Cardiac fibroblast (primary cell): ENCODE measurements at places on chromosomes 7 and 10.

DNA sequence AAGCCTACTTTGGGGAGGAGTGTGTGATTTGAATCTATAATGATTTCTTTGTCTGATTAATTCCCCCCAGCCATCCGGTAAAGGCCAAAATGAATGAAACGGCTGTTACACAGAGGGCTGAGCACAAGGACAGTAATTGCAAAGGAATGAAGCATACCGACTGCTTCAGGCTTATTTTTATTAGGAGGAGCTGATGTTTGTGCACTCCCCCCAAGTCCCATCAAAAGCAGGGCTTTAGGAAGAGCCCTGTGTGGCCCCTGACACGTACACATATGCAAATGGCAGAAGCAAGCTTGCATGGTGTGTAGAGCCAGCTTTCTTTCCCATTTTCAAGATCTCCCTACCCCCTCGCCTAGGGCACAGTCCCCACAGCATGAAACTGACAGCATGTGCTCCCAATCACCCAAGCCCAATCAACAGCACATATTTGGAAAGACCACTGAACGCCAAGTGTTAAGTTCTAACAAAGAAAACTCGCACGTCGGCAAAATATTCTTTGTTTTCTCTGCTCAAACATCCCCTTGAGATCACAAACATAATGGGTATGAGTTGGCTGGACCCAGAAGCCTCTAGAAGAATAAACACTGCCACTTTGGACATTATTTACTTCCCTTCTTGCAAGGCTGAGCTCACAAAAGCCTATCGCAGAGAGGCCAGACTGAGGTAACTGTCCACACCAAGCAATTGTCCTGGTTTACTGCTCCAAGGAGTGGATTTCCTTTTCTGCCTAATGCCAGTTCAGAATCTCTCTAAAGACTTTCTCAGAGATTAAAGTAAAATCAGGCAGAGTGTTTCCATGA is 143.0 kb downstream of the CUBN start:
- peak; percentile 88 for DNase-seq

- peak; percentile 54 for DNase-seq
These were observed 81.9 kb upstream of the CALN1 start for GRCh38 chr7:72493850-72494661.

DNA sequence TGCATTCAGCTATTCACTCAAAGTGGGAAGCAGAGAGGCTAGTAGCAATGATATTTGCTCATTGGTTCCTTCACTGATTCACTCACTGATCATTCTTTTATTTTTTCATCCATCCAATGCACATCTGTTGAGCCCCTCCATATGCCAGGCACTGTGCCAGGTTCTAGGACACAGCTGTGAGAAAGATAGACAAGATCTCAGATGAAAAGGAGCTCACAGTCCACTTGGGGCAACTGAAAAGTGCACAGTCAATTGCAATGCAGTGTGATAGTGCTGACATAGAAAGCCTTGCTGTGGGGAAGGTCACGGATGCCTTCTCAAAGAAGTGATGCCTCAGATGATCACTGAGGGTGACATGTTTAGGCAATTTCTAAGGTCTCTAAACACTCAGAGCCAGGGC is 262.3 kb downstream of the PTEN start:
- no peak for DNase-seq

DNA sequence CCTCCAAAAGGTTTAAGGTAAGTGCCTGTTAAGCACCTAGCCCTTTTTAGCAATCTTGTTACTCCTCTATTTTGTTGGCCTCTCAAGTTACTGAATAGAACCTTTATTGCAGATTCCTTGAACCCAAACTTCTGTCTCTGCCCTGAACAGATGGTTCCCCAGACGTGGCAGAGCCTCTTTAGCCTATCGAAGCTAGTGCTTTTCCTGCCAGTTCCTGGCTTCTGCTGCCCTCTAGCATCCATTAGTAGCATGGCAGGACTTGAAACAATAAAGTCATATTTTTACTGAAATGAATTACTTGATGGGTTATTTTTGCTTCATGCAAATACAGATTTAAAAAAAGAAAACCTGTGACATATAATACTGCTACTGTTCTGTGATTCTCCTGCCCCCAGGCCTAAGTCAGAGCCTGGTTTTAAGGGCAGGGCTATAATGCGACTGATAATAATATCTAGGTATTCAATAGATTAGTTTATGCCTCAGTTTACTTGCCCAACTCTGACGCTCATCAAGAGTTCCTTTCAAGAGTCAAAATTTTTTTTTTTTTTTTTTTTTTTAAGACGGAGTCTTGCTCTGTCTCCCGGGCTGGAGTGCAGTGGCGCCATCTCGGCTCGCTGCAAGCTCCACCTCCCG is 84.3 kb upstream of the PHF14 start:
- DNase-seq: peak; percentile 63

- peak; percentile 67 for DNase-seq
These were observed 25.0 kb upstream of the C1GALT1 start for GRCh38 chr7:7157177-7157886.

DNA sequence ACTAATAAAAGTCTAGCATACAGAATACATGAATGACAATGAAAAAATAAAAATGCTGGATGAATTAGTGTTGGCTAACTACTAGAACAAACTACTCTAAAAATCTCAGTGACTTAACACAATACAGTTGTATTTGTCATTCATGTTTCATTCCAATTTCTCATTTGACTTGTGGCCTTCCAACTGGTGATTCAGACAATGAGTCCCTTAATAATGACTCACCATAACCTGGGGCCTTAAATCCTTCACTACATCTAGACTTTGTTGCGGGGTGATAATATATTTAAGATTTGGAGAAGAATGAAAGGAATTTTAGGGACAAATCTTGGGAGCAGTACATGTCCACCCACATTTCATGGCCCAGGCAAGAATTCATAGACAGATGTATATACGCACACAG is 90.5 kb upstream of the POM121L12 start:
- DNase-seq: no peak

- DNase-seq: no peak
These were observed 345.6 kb downstream of the GPAM start for GRCh38 chr10:111837985-111838384.

- DNase-seq: no peak
These were observed 80.5 kb upstream of the SVIL start for GRCh38 chr10:29715296-29715695.

- peak; percentile 16 for DNase-seq
These were observed 46.0 kb upstream of the PODXL start for GRCh38 chr7:131602304-131602993.

- DNase-seq: no peak
These were observed 5.2 kb downstream of the GHRHR start for GRCh38 chr7:30968747-30969603.

DNA sequence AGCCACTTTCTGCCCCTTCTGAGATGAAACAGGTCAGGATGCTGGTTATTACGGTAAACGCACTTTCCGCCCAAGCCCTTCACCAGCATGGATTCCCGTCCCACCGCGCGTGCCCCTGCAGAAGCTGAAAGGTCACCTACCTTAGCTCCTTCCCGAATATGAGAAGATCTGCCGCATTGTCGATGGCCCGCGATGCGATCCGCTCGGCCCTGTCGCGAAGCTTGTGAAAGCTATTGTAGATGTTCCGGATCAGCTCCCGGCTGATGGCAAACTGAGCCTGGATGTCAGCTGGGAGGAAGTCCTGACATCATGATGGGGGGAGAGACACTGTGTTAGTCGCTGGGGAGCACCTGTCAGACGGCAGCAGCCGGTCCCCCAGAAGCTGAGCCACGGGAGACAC is 22.1 kb downstream of the NUDT1 start:
- DNase-seq: no peak

DNA sequence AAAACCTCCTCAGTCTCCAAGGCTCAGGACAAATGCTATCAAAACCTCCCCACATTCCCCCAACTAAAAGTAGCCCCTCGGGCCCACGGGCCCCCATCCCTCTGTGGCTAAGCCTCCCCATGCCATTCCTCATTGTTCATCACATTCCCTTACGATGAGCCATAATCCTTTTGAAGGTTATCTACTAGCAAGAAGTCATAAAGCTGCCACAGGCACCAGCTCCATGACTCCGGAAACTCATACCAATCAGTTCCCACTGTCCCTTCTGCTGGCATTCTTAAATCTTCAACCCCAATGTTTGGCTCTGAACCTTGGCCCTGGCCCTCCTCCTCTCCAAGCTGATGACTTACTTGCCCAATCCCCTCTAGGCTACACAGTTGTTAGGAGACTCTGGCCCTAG is 19.4 kb upstream of the TM9SF3 start:
- DNase-seq: no peak

DNA sequence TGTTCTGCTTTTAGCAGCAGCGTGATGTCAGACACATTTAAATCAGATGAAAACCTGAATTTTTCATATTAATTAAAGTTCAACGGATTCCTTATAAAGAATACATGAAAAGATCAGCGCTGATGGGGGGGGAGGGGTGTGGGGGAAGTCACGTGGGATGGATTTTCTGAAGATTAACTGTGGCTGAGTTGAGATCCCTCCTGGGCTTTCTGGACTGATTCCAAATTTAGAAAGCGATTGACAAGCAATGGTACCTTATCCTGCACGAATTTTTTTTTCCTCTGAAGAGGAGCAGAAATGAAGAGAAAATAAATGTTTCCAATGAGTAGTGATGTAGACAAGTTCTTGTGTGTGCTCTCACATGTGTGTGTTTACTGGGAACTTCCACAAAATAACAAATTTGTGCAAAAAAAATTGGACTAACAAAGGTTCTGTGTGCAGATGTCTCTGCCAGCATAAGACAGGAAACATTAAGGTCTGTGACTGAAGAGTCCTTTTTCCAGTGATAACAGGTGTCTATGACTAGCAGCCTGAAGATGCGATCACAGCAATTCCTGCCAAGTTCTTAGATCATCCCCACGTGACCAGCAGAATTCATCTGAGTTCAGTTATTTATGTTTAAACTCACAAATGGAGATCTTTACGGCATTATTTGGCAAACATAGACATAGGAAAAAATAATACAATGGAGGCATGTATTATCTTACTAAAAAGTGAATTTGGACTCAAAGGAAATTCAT is 585.2 kb upstream of the CELF2 start:
- DNase-seq: no peak
